Left hindlimb (tissue), 1 donor: ENCODE measurements at places on chromosomes 2 and 18.

- DNase-seq: no peak
Observed at GRCh38 chr2:182950546-182950945, 84.1 kb upstream of the FRZB start.

- no peak for DNase-seq
Observed at GRCh38 chr2:96245609-96246390, 20.0 kb downstream of the TMEM127 start.

DNA sequence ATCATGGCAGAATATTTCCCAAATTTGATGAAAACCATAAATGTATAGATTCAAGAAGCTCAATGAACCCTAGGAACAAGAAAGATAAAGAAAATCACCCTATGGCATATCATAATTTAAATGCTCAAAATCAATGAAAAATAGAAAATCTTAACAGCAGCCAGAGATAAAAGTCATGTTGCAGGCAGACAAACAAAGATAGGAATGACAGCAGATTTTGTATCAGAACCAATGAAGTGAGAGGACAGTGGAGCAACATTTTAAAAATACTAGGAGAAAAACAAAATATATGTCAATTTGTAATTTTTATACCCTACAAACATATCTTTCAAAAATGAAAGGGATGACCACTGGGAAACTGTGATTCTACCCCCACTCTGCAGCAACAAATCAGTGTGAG lies 203.3 kb downstream of the PIEZO2 start:
- DNase-seq: no peak

DNA sequence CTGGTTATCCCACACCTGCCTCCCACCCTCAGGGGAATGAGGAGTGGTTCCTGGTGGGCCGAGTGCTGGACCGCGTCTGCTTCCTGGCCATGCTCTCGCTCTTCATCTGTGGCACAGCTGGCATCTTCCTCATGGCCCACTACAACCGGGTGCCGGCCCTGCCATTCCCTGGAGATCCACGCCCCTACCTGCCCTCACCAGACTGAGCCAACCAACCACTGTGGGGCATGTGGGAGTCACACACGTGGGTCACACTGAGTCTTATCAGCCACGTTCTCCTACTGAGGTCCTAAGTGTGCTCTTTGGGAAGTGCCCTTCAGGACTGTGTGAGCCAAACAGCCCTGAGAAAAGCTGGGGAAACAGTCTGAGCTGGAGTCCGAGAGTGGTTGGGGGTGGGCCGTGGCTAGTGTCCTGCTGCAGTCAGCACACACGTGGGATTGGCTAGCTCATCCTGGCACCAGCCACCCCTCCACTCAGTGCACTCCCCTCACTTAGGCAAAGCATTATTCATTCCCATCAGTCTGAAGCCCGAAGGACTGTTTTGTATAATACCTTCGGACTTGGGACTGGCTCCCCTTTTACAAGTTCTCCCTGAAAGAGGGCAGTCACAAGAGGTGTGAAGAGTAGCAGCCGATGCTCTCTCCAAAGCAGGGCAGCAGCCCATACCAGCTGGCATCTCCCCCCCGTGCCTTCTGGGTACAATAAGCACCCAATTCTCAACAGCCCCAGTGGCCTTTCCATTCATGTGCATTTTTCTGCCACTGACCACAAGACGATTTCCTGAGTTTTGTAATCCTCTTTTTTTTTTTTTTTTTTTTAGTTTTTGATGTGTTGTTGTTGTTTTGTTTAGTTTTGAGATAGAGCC lies 4.6 kb downstream of the TIGD1 start:
- no peak for DNase-seq

- DNase-seq: no peak
Observed at GRCh38 chr2:190270298-190270697, 49.3 kb downstream of the HIBCH start.
